ENCODE measurements at places on chromosomes 4 and X. TPM values are rescaled to one million over a fixed set of nuclear protein-coding genes. Genes with fewer than 3 reads are reported as not detected.
A peak's percentile ranks its signal among the peaks of the same experiment; 100 is the strongest.

PRR32 gene
- total RNA-seq: not detected

SLC25A14 gene
- 15.5 TPM for total RNA-seq

CLDN22 gene
- not detected for total RNA-seq

DNA sequence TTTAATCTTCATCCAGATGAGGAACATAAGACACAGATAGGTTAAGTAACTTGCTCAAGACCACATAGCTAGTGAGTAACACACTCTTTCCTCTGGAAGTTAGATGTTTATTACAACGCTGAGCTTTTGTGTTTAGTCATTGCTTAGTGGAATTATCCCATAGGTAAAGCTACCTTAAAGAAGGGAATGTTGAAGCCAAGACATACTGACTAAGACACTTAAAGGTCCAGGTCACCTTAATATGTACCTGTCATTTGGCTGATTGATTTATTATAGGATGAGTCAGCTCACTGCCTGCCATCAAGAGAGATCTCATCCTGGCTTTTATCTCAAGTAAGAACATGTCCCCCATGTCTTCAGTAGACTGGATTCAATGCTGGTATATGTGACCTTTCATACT lies 53.4 kb downstream of the KDR start:
- no peaks in the 10 kb centered on the region for H3K27me3 ChIP-seq
- no peaks in the 10 kb centered on the region for H3K4me1 ChIP-seq
- H3K27ac ChIP-seq: no peak overlapping the region

DNA sequence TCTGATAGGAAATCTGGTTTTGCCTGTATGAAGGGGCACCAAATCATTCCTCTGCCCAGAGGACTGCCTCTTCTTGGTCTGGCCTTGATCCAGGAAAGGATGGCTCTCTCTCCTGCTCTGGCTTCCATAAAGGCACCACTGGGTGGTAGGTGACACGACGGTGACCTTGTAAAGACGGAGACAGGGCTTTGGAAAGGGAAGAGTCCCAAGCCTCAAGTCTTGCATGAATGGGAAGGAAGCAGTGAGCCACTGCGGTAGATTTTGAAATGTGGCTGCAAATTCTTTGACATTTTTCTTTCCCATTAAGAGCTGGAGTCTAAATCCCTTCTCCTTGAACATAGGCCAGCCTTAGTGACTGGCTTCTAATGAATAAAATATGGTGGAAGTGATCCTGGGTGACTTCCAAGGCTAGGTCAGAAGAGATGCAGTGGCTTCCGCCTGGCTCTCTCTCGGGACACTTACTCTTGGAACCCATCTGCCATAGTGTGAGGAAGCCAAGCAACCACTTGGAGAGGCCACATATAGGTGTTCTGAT lies 347.4 kb downstream of the BCOR start:
- H3K4me1 ChIP-seq: no peaks in the 10 kb centered on the region
- H3K27ac ChIP-seq: no peak overlapping the region
- no peaks in the 10 kb centered on the region for H3K36me3 ChIP-seq
- no peak overlapping the region for H3K4me3 ChIP-seq

GRCh38 chrX:154490021-154490413 lies 412 bp downstream of the SLC10A3 start:
- no peaks in the 10 kb centered on the region for H3K36me3 ChIP-seq
- H3K4me3 ChIP-seq: peak overlapping the region; percentile 66
- DNase-seq: peak; percentile 26
- H3K4me1 ChIP-seq: peaks cover 16% of the 10 kb centered on the region
- peak overlapping the region; percentile 67 for H3K27ac ChIP-seq

DNA sequence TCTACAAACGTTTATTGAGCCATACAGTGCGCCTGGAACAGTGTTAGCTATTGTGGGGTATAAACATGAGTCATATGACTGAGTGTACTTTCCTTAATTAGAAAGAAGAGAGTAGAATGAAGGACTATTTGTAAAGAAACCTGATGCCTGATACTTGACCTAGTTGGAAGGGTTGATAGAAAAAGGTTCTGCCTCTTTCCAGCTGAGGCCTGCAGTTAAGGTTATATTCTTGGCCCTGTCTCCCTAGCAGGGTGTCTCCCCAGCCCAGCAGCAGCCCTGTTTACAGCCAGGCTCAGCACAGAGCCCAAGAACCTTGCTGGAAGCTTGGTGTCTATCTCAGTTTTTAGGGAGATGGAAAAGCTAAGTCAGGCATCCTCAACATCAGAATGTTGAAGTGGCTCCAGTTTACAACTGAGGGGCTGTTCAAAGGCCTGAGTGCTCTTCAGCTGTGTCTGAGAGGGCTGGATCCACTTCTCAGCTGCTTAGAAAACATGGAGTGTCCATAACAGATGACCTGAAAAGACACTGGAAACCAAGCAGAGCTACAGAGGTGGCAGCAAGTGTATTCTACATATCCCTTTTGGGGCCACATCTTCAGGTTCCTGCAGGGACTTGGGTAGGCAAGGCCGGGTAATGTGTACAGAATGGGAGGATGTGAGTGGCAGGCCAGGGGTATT lies 21.6 kb downstream of the NYX start:
- DNase-seq: no peak
- H3K36me3 ChIP-seq: no peaks in the 10 kb centered on the region
- H3K27me3 ChIP-seq: no peaks in the 10 kb centered on the region
- H3K27ac ChIP-seq: no peak overlapping the region
- H3K4me1 ChIP-seq: no peaks in the 10 kb centered on the region

DNA sequence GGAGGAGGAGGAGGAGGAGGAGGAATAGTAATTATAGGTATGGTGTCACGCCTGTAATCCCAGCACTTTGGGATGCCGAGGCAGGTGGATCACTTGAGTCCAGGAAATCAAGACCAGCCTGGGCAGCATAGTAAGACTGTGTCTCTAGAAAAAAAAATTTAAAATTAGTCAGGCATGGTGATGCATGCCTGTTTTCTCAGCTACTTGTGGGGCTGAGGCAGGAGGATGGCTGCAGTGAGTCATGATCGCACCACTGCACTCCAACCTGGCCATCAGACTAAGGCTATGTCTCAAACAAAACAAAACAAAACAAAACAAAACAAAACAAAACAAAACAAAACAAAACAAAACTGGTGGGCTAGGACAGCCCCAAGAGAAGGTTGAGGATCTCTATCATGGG lies 3.0 kb downstream of the STARD8 start:
- H3K27me3 ChIP-seq: no peaks in the 10 kb centered on the region
- DNase-seq: no peak
- H3K36me3 ChIP-seq: no peaks in the 10 kb centered on the region
- H3K27ac ChIP-seq: no peak overlapping the region

GRCh38 chr4:2277956-2278355 lies 16.0 kb upstream of the MXD4 start:
- H3K36me3 ChIP-seq: no peaks in the 10 kb centered on the region
- no peaks in the 10 kb centered on the region for H3K27me3 ChIP-seq
- no peak for DNase-seq

DNA sequence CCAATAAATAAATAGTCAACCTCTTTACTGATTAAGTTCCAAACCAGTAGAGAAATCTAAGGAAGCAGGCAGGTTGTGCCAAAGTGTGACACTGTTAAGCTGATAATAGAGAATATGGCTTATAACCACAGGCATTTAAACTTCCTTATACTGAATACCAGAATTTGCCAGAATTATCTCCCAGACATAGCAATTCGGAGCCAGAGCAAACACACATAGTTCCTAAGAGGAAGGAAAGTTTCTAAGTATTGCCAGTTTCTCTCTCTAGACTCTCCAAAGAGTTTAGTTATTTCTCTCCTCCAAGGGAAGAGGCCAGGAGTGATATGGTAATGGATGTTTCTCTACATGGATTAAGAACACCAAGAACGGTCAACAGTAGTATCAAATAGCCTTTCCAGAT lies 191.7 kb upstream of the CPEB2 start:
- no peaks in the 10 kb centered on the region for H3K4me1 ChIP-seq
- no peaks in the 10 kb centered on the region for H3K36me3 ChIP-seq
- H3K27ac ChIP-seq: no peak overlapping the region
- no peaks in the 10 kb centered on the region for H3K27me3 ChIP-seq

DNA sequence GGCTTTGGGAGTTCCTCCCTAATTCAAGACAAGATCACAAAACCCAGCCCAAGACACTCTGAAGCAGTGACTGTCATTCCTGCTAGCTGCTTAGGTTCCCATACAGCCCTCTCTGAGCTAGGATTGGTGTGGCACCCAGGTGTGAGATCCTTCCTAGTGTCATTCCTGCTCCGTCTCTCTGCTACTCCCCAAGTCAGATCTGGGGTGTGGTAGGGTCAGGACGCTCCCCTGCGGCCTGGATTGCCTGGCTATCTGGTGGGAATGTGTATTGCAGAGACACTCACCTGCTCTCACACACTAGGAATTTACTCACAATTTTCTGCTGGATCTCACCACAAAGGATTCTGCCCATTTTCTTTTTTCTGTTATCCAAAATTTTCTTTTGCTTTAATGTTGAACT lies 560.8 kb upstream of the ATOH1 start:
- no peaks in the 10 kb centered on the region for H3K36me3 ChIP-seq
- H3K27ac ChIP-seq: no peak overlapping the region
- DNase-seq: no peak
- no peak overlapping the region for H3K4me3 ChIP-seq

- H3K27me3 ChIP-seq: no peaks in the 10 kb centered on the region
- no peak for DNase-seq
- H3K4me1 ChIP-seq: no peaks in the 10 kb centered on the region
- H3K27ac ChIP-seq: no peak overlapping the region
These were observed 8.0 kb downstream of the NIPAL1 start for GRCh38 chr4:48024522-48024921.

- no peaks in the 10 kb centered on the region for H3K27me3 ChIP-seq
- DNase-seq: no peak
- peak overlapping the region; percentile 35 for H3K27ac ChIP-seq
- H3K4me3 ChIP-seq: peak overlapping the region; percentile 83
- peaks cover 44% of the 10 kb centered on the region for H3K4me1 ChIP-seq
These were observed 1.8 kb downstream of the TAPT1 start for GRCh38 chr4:16224264-16225166.

- DNase-seq: no peak
- H3K27ac ChIP-seq: no peak overlapping the region
- H3K4me3 ChIP-seq: no peak overlapping the region
- no peaks in the 10 kb centered on the region for H3K27me3 ChIP-seq
- H3K36me3 ChIP-seq: no peaks in the 10 kb centered on the region
These were observed 206.4 kb upstream of the BCOR start for GRCh38 chrX:40304115-40304514.

DNA sequence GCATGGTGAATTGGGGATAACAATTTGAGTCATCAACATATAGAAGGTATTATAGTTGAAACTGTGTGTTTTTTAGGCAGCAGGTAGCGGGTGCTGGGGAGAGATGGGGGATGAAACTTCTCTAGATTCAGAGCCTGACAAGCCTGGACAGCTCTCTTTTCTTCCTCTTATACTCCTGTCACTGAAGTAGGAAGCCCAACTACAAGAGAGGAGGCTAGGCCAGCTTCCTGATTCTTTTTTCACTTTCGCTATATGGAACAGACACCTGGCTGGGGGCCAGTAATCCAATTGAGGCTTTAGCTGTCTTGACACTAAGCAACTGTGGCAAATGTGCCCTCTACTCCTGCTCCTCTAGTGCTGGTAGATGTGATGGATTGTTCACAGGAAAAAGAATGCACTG lies 69.2 kb downstream of the PHKA1 start:
- no peaks in the 10 kb centered on the region for H3K27me3 ChIP-seq
- no peak overlapping the region for H3K27ac ChIP-seq
- no peak overlapping the region for H3K4me3 ChIP-seq
- no peaks in the 10 kb centered on the region for H3K4me1 ChIP-seq

DNA sequence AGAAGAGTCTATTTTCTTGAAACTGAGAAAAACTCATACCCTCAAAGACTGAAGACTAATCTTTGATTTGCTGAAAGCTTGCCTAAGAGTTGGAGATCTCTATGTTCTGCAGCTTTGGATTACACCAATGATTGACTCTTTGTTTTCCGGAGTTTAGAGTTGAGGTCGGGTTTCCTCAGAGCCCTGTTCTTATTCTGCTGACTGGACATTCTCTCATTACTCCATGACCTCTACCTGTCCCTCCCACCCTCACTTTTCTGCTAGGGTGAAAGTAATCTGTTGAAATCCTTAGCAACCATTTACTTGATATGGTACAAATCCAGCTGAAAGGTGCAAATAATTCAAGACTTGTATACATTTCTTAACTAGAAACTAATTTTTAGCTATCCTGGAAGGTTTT lies 421.5 kb upstream of the FRG1 start:
- no peak for DNase-seq
- no peaks in the 10 kb centered on the region for H3K4me1 ChIP-seq
- no peak overlapping the region for H3K4me3 ChIP-seq
- H3K36me3 ChIP-seq: no peaks in the 10 kb centered on the region
- H3K27me3 ChIP-seq: no peaks in the 10 kb centered on the region

- H3K4me3 ChIP-seq: no peak overlapping the region
- H3K27me3 ChIP-seq: no peaks in the 10 kb centered on the region
- H3K4me1 ChIP-seq: peaks cover 9% of the 10 kb centered on the region
These were observed 68.8 kb downstream of the TBL1X start for GRCh38 chrX:9533611-9534010.

Data from CD8-positive, alpha-beta memory T cell (primary cell).